ENCODE measurements at places on chromosomes 3 and 15.

GRCh38 chr3:178078953-178079352 lies 457.3 kb upstream of the KCNMB2 start:
- DNase-seq, result peak; percentile 82

GRCh38 chr15:40756938-40757337 lies 1.9 kb upstream of the RMDN3 start:
- DNase-seq, result no peak

GRCh38 chr3:9917820-9918219 lies 922 bp downstream of the IL17RC start:
- DNase-seq, result no peak

DNA sequence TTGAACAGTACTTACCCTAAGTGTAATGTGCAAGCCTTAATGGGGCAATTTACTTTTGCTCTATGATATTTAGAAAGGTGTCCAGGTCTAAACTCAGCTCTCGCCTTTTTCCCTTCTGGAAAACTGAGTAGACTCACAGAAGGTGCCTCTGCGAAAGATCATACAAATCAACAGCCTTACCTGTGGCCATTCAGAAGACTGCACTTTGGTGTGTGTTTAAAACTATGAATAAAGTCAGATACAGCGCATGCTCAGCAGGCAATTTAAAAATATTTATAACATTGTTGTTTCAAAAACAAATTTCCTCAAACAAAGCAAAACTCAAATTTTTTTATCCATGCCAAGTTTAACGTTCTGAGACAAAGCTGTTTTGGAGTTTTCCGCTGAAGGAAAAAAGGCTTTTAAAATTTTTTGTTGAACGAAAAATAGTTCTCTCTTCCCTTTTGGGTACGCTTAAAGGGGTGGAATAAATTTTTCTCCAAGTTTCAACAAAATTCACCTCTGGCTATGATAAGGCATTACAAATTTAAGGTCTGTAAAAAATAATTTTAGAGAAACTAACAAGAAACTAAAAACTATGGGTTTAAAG lies 156.3 kb downstream of the TIGIT start:
- no peak for DNase-seq

GRCh38 chr3:14170531-14171159 lies 7.8 kb downstream of the XPC start:
- no peak for DNase-seq

GRCh38 chr3:23485922-23486321 lies 282.8 kb downstream of the UBE2E2 start:
- DNase-seq, result no peak

GRCh38 chr3:133330522-133330921 lies 69.3 kb upstream of the BFSP2 start:
- DNase-seq, result peak; percentile 46

DNA sequence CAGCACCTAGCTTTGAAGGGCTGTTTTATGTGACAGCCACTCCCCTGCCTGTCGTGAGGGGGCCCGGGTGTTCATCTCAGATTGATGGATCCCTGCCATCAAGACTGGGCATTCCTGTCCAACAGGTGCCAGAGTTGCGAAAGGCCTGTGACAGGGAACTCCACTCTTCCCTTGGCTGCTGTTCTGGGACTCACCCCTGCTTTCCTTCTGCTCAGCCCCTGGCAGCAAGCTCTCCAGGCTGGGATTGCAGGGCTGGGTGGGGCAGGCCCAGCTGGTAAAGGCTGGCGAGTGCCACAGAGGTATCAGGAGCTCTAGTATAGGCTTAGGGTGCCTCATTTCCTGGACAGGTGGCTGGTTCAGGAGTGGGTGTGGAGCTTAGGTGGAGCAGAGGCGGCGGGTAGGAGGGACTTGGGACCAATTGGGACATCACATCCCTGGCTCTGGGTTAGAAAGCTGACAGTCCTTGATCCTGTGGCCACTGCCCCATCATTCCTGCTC lies at the start of gene PLA2G4B:
TSS of gene PLA2G4B (plus strand) at position 448 of the 498 bp plus-strand sequence. CDS start 67 bp downstream, outside the sequence.
- DNase-seq, result no peak

DNA sequence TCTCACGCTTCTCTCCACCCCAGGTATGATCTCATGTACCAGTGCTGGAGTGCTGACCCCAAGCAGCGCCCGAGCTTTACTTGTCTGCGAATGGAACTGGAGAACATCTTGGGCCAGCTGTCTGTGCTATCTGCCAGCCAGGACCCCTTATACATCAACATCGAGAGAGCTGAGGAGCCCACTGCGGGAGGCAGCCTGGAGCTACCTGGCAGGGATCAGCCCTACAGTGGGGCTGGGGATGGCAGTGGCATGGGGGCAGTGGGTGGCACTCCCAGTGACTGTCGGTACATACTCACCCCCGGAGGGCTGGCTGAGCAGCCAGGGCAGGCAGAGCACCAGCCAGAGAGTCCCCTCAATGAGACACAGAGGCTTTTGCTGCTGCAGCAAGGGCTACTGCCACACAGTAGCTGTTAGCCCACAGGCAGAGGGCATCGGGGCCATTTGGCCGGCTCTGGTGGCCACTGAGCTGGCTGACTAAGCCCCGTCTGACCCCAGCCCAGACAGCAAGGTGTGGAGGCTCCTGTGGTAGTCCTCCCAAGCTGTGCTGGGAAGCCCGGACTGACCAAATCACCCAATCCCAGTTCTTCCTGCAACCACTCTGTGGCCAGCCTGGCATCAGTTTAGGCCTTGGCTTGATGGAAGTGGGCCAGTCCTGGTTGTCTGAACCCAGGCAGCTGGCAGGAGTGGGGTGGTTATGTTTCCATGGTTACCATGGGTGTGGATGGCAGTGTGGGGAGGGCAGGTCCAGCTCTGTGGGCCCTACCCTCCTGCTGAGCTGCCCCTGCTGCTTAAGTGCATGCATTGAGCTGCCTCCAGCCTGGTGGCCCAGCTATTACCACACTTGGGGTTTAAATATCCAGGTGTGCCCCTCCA lies 19.1 kb downstream of the TYRO3 start:
- no peak for DNase-seq

DNA sequence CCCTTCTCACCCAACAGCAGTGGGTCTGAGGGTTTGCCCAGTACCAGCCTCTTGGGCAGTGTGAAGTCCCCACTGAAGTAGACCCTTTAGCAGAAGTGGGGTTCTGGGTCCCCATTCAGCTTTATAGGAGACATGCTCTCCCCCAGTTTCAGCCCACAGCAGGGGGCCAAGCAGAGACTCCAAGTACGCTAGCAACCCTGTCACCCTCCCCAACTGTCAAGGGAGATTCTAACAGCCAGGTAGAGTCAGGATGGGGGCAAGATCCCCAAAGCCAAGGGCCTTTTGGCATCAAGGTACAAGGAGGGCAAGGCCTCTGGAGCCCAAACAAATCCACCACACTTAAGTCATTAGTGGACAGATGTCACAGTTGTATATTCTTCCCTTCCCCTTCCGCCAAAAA lies 1.8 kb downstream of the RBPMS2 start:
- DNase-seq, result no peak

DNA sequence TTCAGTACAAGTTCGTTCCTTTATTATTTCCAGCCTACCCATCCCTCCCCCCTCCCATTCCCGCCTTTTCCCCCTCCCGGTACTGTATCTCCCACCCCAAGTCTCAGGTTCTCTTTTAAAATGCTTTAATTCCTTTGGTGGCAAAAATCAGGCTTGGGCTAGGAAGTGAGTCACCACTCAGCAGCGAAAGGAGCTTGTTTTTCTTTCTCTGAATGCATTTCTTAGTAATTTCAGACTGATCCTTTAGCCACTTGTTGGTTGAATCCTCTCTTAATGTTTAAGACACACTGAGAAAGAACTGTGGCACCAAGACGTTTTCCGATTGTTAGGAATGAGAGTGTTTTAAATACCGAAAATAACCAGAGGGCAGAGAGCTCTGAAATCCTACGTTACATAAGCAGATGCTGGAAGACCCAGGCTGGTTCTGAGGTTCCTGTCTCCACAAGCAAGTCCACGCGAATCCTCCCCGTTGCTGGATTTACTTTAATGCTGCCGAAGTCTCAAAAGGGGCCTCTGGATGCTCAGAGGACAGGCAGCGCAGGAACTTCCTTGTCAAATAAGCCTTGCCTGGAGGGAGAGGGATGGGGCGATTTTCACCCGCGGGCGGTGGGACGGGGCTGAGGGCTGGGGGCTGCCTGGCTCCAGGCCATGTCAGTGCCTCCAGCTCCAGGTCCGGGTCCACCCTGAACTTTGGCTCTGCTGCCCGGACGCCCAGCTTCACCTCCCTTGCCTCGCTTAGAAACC lies 854 bp upstream of the COL8A1 start:
- DNase-seq, result no peak

DNA sequence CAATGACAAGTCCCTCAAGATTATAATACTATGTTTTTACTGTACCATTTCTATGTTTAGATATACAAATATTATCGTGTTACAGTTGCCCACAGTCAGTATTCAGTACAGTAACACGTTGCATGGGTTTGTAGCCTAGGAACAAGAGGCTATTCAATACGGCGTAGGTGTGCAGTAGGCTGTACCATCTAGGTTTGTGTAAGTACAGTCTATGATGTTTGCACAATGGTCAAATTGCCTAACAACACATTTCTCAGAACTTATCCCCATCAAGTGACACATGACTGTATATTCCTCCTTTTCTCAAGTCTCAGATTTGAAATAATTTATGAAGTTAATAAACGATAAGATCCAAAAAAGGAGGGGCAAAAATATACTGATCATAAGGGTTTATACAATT lies 21.7 kb downstream of the ZDHHC3 start:
- DNase-seq, result no peak

GRCh38 chr3:99842826-99843589 lies 25.3 kb downstream of the CMSS1 start:
- no peak for DNase-seq

GRCh38 chr3:174132006-174132405 lies 727.1 kb upstream of the NAALADL2 start:
- no peak for DNase-seq

DNA sequence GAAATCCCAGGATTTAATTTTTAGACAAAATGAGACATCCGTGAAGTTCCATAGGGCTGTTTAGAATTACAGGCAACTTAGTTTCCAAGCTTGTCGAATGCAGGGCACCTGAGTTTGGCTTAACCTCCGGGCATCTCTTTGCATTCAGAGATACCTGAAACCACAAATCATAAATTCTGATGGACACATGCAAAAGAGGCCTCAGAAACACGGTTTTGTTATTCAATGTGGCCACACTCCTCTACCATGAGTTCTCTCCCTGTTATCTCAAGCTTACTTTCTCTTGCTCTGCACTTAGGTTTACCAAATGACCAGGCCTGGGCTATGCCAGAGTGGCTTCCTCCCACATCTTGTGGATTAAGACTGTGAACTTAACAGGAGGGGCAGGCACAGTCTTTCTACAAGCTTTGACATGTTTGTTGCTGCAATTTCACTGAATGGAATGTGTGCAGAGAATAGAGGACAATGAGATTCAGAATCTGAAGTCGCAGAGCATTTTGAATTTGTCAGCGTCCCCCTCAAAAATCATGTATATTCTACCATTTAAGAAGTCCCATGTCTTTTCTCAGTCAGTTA lies 137.7 kb downstream of the TPRG1 start:
- no peak for DNase-seq

DNA sequence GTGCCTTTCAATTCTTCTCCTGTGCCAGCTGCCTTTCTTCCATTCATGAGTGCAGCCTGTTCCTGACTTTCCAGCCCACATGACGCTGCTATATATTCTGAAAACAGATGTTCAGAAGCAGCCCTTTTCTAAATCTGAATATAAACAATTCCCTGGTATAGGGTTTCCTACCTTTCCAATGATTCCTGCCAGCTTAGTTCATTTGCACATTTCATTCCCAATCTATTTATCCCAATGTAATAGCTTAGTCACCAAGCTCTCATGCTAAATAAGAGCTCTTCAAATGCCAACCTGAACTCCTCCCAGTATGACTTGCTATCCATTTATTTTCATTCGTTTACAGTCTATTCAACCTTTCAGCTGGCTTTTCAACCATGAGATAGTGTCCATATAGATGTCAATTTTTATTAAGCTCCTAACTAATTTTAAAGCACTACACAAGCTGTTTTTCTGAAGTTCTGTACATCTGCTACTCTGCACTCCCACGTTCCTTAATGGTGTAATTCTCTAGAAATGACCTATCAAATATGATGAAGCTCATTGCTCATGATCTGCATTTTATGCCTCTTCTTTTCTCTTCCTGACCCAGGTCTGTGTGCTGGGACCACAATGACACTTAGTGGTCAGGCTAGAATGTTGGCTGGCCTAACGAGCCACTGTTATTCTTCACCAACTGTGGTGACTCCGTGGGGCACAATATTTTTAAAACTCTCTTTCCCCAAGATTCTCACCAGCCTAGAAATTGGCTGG lies 605.0 kb upstream of the TBL1XR1 start:
- no peak for DNase-seq

DNA sequence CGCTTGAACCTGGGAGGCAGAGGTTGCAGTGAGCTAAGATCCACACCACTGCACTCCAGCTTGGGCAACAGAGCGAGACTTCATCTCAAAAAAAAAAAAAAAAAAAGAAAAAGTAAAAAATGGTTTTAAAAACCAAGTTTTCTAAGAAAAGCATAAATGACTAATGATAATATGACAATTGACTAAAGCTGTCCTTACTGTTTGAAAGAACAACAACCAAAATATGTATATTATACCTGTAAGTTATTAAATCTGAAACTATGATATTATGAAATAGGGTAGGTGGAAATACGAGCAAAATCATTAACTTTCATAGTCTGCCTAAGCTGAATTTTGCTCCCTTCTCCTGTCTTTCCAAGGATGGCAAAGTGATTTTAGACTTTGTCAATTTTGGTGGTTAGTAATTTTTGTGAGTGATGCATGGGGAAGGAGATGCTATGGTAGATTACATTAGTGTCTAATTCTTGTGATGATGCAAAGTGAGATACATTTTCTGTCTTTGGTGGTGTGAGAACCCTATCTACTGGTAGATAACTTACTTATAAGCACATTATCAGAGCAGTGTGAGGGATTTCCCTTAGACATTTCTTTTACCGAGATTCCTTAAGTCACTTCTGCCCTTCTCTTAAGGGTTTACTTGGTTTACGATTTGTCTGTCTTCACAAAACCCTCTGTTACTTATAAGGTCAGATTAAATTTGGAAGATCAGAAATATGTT lies 10.6 kb upstream of the CHD2 start:
- DNase-seq, result no peak

- no peak for DNase-seq
These were observed 532.8 kb upstream of the TGFBR2 start for GRCh38 chr3:30073622-30074021.

- peak; percentile 77 for DNase-seq
These were observed 24.3 kb downstream of the ZDHHC19 start for GRCh38 chr3:196186651-196187573.

Data from forelimb muscle (tissue), 1 donor.